Activated naive CD8-positive, alpha-beta T cell treated with anti-CD3 and anti-CD28 coated beads, Interleukin-2, amount 50 U/mL, for 24 hours (primary cell): ENCODE measurements at places on chromosomes 3 and 15.

- no peak for DNase-seq
Observed at GRCh38 chr3:11543141-11543947, 100.4 kb downstream of the VGLL4 start.

DNA sequence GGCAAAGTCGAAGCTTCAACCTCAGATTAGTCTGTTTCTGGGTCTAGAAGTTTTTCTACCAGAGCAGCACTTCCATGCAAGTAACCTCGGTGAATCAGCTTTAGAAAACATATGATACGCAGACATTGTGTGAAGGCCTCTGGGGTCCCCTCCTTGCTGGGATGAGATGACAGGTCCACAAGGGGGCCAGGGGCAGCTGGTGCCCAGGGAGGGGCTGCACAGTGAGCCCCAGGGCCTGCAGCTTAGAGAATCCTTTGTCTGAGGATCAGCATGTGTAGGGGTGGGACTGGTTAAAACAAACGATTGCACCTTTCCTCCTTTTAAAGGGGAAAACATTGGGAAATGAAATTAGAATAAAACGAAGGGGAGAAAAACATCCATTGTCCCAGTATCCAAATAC, 47.5 kb upstream of the TLE3 start:
- DNase-seq: no peak

DNA sequence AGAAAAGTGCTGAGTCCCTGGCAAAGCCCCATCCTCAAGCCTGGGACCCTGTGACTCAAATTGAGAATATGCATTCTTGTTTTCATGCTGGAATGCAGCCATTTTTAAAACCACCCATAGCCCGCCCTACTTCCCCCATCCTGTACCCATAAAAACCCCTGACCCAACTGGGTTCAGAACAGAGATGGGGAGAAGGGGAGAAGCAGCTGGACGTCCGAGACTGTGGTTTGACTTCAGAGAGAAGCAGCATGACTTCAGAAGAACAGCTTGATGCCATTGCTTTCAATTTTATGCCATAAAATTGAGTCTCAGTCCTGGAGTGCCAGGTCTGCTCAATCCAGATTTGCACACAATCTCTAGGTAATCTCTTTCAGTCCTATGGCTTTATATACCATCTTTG, 78.2 kb downstream of the BCHE start:
- no peak for DNase-seq

GRCh38 chr3:177594096-177594495, 396.8 kb upstream of the TBL1XR1 start:
- no peak for DNase-seq

GRCh38 chr3:175430983-175431773, 572.0 kb downstream of the NAALADL2 start:
- no peak for DNase-seq

DNA sequence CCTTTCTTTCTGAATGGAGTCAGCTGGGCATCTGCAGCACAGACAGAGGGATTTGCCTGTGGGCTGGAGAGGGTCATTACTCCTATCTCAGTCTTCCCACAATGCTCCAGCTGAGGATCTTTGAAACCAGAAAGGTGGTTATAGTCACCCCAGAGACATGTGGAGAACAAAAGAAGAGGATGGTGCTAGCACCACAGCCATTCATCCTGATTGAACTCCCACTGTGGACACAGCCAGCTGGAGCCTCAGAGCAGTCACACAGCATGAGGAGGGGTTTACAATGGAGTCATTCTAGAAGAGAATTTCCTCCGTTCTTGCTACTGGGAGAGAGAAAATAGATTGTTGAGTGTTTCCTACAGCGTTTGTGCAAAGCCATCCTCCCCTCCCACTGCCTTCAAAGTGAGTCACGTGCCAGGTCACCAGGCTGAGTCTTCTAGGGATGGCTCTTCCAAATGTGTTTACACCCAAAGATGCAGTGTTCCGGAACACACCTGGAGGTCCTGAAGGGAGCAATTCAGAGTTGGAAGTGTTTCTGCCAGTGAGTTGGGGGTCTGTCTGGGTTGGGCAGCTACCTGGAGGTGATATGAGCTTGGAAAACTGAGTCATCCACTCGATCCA, 18.9 kb upstream of the GREM1 start:
- no peak for DNase-seq

DNA sequence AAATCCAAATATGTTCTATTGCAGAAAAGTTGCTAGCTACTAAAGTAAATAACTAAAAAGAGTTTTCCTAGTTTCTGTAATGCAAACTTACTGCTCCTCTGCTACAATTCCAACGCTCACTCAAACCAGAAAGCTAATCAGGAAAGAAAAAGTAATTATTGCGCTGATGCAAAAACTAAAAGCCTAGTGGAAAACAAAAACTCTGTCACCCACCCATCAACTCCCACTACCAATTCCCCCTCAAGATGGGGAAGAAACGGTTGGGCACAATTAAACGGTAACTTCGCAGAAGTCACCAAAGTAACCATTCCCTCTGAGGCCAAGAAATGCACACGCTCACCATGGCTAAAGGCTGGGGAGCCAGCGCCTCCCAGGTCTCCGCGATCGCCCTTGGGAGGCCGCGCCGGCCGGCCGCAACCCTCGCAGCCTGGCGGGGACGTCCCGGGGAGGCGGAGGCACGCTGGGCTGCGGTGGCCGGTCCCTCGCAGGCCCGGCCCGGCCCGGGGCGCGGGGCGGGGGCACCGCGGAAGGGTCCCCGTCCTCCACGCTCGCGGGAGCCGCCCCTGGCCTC, 684 bp downstream of the SLTM start:
- no peak for DNase-seq

DNA sequence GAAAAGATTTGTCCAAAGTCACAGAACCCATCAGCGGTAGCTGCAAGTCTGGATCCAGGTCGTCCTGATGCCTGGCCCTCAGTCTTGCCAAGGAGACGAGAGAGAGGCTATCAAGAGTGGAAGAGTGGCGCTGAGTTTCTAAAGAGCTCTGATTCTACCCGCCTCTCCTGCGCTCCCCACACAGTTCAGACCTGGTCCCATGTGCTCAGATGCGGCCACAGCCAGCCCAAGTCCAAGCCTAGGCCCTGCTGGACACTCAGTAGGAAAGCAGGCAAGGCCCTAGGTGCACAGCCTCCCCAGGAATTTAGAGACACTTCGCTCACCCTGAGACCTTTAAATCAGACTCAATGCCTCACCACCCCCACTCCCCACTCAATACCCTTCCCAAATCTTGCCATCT, 32.4 kb downstream of the CCDC12 start:
- DNase-seq: no peak

DNA sequence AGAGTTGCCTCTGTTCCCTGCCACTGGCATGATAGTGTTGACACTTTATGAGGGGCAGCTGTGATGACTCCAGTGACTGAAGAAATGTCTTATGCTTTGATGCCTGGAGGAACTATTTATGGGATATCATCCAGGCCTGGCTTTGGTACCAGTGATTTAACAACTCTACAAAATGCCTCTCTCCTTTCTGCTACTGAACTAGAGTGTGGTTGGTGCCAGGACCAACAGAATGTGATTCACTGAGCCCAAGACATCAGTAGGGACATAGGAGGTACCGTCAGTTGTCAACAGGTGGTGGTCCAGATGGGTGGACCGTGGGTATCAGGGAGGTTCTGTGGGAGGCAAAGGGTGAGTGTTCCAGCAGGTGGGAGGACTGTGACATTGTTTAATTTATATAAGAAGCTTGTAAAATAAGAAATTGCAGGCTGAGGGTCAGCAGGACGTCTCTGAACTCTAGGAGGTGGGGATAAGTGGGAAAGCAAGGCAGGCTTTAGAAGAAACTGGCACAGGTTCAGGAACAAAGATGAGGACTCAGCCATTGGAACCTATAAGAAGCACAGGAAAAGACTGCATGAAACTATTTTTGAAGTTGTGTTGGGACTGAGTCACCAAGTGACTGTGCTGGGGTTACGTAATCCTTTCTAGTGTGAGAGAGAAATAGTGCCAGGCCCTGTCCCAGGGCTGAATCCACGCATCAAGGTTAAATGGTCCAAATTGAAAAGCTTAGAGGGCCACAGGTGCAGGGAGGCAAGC, 28.5 kb upstream of the SLC7A14 start:
- DNase-seq: no peak

DNA sequence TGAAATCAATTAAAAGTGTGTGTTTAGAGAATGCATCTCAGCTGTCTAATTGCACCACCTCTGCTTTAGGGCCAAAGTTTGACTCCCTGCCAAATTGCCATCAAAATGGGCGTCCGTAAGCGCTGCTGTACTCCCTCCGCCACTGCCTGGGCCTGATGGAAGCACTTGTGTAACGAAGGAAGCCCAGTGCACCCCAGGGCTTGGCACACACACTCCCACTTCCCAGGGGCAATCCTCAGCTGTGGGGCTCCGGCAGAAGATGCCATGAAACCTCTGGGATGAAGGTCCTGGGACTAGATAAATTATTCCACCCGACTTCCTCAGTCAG, 137.8 kb downstream of the RORA start:
- no peak for DNase-seq

DNA sequence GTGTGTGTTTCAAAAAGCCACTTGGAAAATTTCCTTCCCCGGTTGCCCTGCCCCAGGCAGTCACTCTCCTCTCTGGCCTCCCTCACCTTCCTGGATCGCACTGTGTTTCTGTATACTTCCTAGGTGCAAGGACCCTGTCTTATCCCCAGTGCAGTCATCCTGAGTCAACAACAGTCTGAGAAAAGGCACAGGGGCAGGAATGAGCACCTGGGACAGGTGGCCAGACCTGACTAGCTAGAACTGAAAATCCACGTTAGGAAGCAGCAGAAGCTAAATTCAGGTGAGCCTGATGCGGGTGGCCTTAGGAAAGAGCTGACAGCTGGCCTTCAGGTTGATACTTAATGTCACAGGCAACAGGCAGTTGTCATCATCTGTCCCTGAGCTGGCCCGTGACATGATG, 62.9 kb upstream of the VGLL4 start:
- DNase-seq: no peak

- DNase-seq: no peak
Observed at GRCh38 chr3:123202451-123202850, 708 bp downstream of the SEC22A start.

DNA sequence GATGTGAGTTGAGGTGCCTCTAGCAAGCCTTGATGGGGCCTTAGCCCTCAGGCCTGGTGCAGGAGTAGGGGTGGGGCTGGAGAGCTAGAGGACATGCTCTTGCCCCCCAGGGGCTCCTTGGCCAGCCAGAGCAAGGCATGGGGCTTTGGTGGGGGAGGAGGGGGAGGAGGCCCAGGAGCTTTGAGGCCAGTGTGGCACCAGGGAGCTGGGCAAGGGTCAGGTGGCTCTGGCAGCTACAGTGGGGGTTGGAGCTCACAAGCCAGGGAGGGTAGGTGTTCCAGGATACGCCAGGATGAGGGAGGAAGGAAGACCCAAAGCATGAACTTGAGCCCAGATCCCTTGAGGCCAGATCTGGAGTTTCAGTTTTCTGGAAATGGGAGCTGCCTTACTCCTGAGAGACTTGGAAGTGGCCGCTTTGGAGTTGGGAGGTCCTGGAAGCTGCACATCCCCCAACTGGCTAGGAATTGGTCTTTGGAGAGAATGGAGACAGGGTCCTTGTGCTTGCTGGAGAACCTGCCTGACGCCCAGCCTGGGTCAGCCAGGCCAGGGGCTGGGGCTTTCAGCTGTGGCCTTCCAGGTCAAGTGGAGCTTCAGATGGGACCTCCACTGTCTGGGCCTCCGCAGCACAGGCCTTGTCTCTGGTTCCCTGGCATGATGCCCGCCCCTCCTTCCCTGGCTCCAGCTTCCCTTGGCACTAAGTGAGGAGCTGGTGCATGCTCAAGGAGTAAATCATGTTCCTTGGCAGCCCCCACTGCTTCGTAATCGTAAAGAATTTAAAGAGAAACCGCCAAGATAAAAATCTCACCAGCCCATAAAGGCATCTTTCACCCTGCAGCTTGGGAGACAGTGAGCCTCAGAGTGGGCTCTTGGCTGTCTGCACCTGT, 8.7 kb downstream of the SEMA3F start:
- no peak for DNase-seq

GRCh38 chr15:69493406-69493805, 40.8 kb downstream of the RPLP1 start:
- no peak for DNase-seq

- no peak for DNase-seq
Observed at GRCh38 chr3:20462226-20462625, 276.2 kb upstream of the SGO1 start.

DNA sequence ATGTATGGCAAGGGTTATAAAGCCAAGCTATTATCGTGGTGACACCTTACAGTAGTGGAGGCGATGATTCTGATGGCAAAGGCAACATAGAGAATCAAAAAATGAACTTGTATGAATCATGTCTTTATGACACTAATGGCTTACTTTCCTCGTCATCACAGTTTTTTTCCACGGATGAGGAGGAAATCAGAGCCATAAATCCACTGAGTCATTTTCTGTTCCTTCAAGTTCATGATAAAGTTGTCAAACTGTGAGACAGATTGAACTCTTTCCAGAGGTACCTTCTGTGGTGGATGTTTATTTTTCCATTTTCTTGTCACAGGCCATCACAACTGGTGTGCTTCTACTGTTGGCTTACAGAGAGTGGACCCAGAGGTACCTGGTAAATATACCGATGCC, 8.5 kb downstream of the TMEM212 start:
- no peak for DNase-seq

DNA sequence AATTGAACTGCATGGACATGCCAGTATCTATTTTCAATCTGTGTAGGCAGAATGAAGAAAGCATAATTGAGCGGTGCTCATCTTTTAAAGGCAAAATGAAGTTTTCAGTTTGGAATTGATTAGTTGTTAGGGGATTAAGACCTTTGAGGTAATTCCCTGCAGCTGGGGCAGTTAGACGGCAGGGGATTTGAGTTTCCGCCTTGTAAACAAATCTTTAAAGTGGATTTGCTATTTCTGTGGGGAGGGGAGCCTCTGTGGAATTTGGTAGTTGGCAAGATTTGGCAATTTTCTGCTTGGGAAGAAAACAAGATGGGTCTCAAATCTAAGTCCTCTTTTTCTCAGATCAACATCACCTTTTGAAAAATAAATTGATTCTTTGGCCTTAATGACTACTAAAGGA, 212.5 kb upstream of the CNTN6 start:
- DNase-seq: no peak

GRCh38 chr3:43214616-43215015, 71.7 kb upstream of the SNRK start:
- DNase-seq: no peak

DNA sequence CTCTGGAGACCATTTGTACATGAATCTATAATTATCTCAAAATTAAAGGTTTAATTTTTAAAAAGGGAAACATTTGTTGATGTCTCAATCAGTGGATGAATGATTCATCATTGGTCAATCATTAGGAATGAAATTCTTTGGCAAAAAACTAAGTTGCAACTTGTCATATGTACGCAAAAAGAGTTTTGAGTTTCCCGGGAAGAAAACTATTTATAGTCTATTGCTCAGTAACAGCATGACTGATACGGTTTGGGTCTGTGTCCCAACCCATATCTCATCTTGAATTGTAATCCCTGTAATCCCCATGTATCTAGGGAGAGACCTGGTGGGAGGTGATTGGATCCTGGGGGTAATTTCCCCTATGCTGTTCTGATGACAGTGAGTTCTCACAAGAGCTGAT, 765.8 kb upstream of the ROBO1 start:
- DNase-seq: no peak
